Osteocyte (in vitro differentiated cells): ENCODE measurements at places on chromosomes 11 and 22. TPM values are rescaled to one million over a fixed set of nuclear protein-coding genes. Genes with fewer than 3 reads are reported as not detected.

The TIGD3 gene
- total RNA-seq, result 0.16 and 0.24 TPM in 2 replicates

The LDLRAD3 gene
- total RNA-seq, result 15.0 and 18.2 TPM in 2 replicates

The ARHGAP8 gene
- 0.89 and 1.5 TPM in 2 replicates for total RNA-seq

The MS4A3 gene
- total RNA-seq, result not detected in 2 replicates

The DGCR6 gene
- 4.3 and 5.2 TPM in 2 replicates for total RNA-seq

The MRGPRF gene
- total RNA-seq, result 7.0 and 8.4 TPM in 2 replicates

The ADAMTS15 gene
- 78.8 and 81.6 TPM in 2 replicates for total RNA-seq

The PLAAT3 gene
- total RNA-seq, result 19.0 and 20.0 TPM in 2 replicates

The CSNK2A3 gene
- 1.0 and 2.1 TPM in 2 replicates for total RNA-seq

The RCOR2 gene
- total RNA-seq, result 2.5 and 2.6 TPM in 2 replicates

GRCh38 chr11:2998073-2998850, 6.1 kb upstream of the NAP1L4 start:
- H3K27me3 ChIP-seq, result no peaks in the 10 kb centered on the region
- no peak overlapping the region for H3K4me3 ChIP-seq
- no peak overlapping the region for H3K27ac ChIP-seq
- peaks cover 24% of the 10 kb centered on the region for H3K36me3 ChIP-seq
- H3K4me1 ChIP-seq, result peaks cover 44% of the 10 kb centered on the region
- no peak for DNase-seq

DNA sequence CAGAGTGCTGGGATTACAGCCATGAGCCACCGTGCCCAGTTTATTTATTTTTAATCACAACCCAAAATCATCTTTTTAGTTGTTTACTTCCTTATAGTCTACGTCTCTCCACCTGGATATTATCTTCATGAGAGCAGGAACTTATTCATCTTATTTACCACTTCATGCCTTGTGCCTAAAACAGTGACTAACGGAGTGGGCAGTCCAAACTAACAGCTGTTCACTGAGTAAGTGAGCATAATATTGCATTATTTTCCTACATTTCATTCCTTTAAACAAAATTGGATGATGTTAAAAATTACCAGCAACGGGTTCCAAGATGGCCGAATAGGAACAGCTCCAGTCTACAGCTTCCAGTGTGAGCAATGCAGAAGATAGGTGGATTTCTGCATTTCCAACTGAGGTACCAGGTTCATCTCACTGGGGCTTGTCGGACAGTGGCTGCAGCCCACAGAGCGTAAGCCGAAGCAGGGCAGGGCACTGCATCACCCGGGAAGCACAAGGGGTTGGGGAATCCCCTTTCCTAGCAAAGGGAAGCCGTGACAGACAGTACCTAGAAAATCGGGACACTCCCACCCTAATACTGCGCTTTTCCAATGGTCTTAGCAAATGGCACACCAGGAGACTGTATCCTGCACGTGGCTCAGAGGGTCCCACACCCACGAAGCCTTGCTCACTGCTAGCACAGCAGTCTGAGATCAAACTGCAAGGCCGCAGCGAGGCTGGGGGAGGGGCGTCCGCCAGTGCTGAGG, 14.1 kb downstream of the TMEM123 start:
- DNase-seq, result no peak
- H3K27ac ChIP-seq, result peak overlapping the region; percentile 18
- H3K4me1 ChIP-seq, result peaks cover 43% of the 10 kb centered on the region
- H3K4me3 ChIP-seq, result no peak overlapping the region
- H3K36me3 ChIP-seq, result peaks cover 23% of the 10 kb centered on the region

DNA sequence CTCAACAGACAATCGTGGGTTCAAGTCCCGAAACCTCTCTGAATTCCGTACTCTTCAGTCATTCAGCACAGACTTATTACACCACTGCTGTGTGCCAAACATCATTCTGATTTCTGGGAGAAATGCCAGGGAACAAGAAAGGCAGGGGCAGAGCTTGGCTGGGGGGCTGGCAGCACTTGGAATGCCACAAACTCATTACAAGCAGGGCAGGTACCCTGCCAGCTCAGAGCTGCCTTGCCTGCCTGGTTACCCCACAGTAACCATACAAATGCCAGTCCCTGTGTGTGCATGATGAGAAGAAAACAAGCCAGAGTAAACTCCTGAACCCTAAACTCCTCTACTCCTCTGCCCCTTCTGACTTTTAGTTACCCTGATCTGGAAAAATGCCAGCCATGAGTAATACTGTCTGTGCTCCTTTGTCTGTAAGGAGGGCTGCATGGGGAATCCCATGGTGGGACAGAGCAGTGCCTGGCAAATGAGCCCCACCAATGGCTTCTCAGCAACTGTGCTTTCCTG, 6.9 kb upstream of the RAD9A start:
- H3K4me3 ChIP-seq, result no peak overlapping the region
- DNase-seq, result no peak
- peaks cover 19% of the 10 kb centered on the region for H3K4me1 ChIP-seq
- no peak overlapping the region for H3K27ac ChIP-seq
- H3K36me3 ChIP-seq, result no peaks in the 10 kb centered on the region

- no peak for DNase-seq
- H3K4me1 ChIP-seq, result peaks cover 22% of the 10 kb centered on the region
- no peaks in the 10 kb centered on the region for H3K27me3 ChIP-seq
- H3K27ac ChIP-seq, result no peak overlapping the region
- H3K4me3 ChIP-seq, result no peak overlapping the region
- no peaks in the 10 kb centered on the region for H3K36me3 ChIP-seq
These were observed 13.9 kb upstream of the TXNRD2 start for GRCh38 chr22:19955241-19956128.

DNA sequence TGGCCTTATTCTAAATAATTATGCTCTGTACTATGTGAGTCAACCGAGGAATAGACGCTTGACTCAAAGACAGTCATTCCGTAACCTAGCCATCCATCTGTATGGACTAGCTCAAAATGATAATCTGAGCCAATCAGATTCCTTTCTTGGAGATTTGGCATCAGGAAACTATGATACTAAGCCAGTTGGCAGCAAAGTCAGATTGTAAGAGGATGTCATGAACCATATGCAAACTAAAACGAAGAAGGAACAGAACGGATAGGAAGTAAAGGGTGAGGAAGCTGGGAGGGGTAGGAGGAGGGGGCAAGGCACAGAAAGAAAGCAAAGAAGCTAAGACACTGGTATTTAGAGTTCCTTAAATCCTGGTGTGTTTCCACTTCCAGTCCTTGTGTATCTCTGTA, 10.7 kb upstream of the SESN3 start:
- H3K4me1 ChIP-seq, result peaks cover 28% of the 10 kb centered on the region
- no peak overlapping the region for H3K27ac ChIP-seq
- no peak overlapping the region for H3K4me3 ChIP-seq
- no peak for DNase-seq
- no peaks in the 10 kb centered on the region for H3K36me3 ChIP-seq

- no peak overlapping the region for H3K27ac ChIP-seq
- peaks cover 4% of the 10 kb centered on the region for H3K27me3 ChIP-seq
- no peaks in the 10 kb centered on the region for H3K4me1 ChIP-seq
- H3K4me3 ChIP-seq, result no peak overlapping the region
- peak; percentile 10 for DNase-seq
These were observed 14.4 kb downstream of the C22orf42 start for GRCh38 chr22:32144496-32145274.

- H3K36me3 ChIP-seq, result peaks cover 18% of the 10 kb centered on the region
- no peak overlapping the region for H3K27ac ChIP-seq
- H3K27me3 ChIP-seq, result no peaks in the 10 kb centered on the region
- peaks cover 3% of the 10 kb centered on the region for H3K4me1 ChIP-seq
- no peak overlapping the region for H3K4me3 ChIP-seq
These were observed 48.4 kb downstream of the CSTPP1 start for GRCh38 chr11:46984987-46985386.

DNA sequence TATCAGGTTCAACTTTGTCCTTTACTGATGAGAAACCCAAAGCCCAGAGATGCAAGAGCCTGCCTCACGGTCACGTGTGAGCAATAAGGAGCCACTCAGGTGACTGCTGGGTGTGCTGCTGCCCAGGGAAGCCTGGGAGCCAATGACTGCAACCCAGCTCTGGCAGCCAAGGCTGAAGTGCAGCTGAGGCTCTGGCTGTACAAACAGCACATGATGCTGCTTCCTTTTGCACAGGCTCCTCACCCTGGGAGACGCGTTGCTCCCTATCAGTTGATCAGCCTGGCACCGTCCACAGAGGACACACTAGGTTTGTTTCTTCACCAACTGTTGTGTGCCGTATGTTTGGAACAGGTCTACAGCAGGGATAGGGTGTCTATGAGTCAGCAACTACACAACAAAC, 168.7 kb downstream of the EFCAB6 start:
- H3K27me3 ChIP-seq, result no peaks in the 10 kb centered on the region
- H3K4me1 ChIP-seq, result no peaks in the 10 kb centered on the region
- H3K36me3 ChIP-seq, result peaks cover 2% of the 10 kb centered on the region
- no peak overlapping the region for H3K4me3 ChIP-seq
- DNase-seq, result peak; percentile 72
- no peak overlapping the region for H3K27ac ChIP-seq

- peaks cover 6% of the 10 kb centered on the region for H3K27me3 ChIP-seq
- H3K36me3 ChIP-seq, result no peaks in the 10 kb centered on the region
- no peak overlapping the region for H3K4me3 ChIP-seq
- H3K4me1 ChIP-seq, result peaks cover 15% of the 10 kb centered on the region
- no peak for DNase-seq
These were observed 5.1 kb upstream of the B4GALNT4 start for GRCh38 chr11:363948-364761.

- peak overlapping the region; percentile 34 for H3K27ac ChIP-seq
- no peak for DNase-seq
- no peak overlapping the region for H3K4me3 ChIP-seq
- peaks cover 53% of the 10 kb centered on the region for H3K4me1 ChIP-seq
- no peaks in the 10 kb centered on the region for H3K36me3 ChIP-seq
These were observed 3.8 kb downstream of the CD81 start for GRCh38 chr11:2380807-2381350.

GRCh38 chr22:47069270-47069669, 306.8 kb downstream of the TBC1D22A start:
- no peaks in the 10 kb centered on the region for H3K4me1 ChIP-seq
- H3K27ac ChIP-seq, result no peak overlapping the region

DNA sequence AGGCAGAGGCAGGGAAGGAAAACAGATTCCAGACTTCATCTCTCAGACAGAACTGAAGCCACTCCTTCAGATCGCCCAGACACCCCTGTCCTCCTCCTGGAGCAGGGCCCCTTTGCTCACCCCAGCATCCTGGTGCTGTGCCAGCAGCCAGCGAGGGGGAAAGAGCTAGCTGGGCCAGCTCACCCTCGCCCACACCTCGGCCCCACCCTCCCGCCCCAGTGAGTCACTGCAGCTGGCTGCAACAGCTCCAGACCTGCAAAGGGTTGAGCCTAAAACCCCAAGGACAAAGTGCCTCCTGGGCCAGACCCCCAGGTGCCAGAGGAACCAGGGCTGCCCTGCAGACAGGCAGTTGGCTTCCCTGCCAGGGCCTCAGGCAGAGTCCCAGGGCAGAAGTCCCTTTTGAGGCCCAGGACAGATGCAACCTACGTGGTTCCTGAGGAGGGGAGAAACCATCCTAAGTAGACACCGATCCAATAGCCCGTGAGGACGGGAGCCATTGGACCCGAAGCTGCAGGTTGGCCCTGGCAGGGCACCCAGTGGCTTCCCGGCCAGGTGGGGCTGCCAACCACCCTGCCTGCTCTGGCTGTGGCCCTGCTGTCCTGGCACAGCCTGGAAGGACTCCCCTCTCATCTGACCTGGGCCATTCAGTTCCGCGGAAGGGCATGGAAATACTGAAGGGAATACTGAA, 7.2 kb downstream of the AHNAK start:
- H3K4me3 ChIP-seq, result peak overlapping the region; percentile 62
- peaks cover 11% of the 10 kb centered on the region for H3K36me3 ChIP-seq
- peak; percentile 92 for DNase-seq
- H3K4me1 ChIP-seq, result peaks cover 80% of the 10 kb centered on the region
- no peaks in the 10 kb centered on the region for H3K27me3 ChIP-seq

GRCh38 chr22:43151251-43152002, at the start of gene TSPO:
Gene TSPO (plus strand): TSS chr22:43151559. CDS start chr22:43159239, 7,680 bp downstream.
- H3K4me3 ChIP-seq, result peak within 1 kb of the TSS; percentile 71
- peaks cover 25% of the 10 kb centered on the region for H3K4me1 ChIP-seq
- peak within 1 kb of the TSS; percentile 84 for H3K27ac ChIP-seq
- no peak for DNase-seq
- H3K36me3 ChIP-seq, result no peaks in the 10 kb centered on the region
- no peaks in the 10 kb centered on the region for H3K27me3 ChIP-seq

GRCh38 chr11:123611698-123612097, 42.7 kb downstream of the SCN3B start:
- H3K4me3 ChIP-seq, result no peak overlapping the region
- no peak overlapping the region for H3K27ac ChIP-seq
- no peaks in the 10 kb centered on the region for H3K27me3 ChIP-seq
- no peaks in the 10 kb centered on the region for H3K36me3 ChIP-seq
- no peaks in the 10 kb centered on the region for H3K4me1 ChIP-seq

DNA sequence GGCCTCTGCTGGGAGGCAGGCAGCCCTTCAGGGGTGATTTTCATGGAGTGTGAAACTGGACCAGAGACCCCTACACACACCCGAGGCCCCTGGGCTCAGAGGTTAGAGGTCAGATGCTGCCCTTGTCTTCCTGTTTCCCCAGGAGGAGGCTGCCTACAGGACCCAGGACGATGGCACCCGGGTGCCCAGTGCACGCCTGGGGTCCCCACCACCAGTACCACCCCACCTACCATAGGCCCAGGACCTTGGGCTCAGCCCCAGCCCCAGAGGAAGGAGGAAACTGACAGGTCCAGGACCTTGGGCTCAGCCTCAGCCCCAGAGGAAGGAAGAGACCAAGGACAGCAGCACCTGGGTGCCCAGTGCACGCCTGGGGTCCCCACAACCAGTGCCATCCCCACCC, 79.2 kb downstream of the BRD1 start:
- H3K36me3 ChIP-seq, result peaks cover 2% of the 10 kb centered on the region
- no peak overlapping the region for H3K27ac ChIP-seq
- peaks cover 9% of the 10 kb centered on the region for H3K27me3 ChIP-seq
- no peak overlapping the region for H3K4me3 ChIP-seq
- no peaks in the 10 kb centered on the region for H3K4me1 ChIP-seq

DNA sequence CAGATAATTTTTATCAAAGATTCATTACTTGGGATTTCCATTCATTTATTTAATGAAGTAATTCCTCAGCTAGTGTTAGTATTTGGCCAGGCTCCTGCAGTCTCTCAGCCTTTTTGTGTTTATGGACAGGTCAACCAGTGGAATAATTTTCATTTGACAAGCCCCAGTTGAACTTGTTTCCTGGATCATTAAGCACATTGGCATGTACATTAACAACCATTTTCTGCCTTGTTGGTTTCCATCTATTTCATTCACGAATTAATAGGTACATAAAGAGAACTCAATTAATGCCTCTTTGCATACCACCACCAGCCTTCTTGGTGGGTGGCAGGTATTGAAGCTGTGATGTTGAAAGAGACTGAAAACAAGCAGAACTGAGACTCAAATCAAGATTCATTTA, 745.2 kb downstream of the KCNA4 start:
- DNase-seq, result no peak
- no peaks in the 10 kb centered on the region for H3K4me1 ChIP-seq
- H3K4me3 ChIP-seq, result no peak overlapping the region
